Stimulated activated CD4-positive, alpha-beta T cell treated with anti-CD3 and anti-CD28 coated beads, Interleukin-1b, Interleukin-23, amount 100 ng/mL, for 1 hour (primary cell): ENCODE measurements at places on chromosomes 7 and 10.

DNA sequence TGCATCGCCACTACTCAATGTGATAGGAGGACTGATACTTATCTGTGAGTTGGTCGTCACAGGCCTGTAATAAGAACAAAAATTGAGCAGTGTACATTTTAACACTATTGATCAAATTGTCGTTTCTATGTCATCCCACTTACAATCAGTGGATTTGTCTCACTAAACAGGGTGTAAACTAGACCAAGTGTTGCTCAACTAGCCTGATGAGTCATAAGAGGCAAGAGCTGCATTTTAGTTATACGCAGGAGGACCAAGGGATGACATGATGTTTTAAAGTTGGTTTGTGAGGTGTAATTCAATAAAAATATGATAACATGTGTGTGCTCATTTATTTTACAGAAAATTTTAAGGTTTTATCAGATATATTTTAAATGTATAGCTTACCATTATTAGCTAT lies 1239.2 kb downstream of the REEP3 start:
- no peak for DNase-seq

- DNase-seq: no peak
Observed at GRCh38 chr10:47016564-47016963, 105.3 kb downstream of the PTPN20 start.

DNA sequence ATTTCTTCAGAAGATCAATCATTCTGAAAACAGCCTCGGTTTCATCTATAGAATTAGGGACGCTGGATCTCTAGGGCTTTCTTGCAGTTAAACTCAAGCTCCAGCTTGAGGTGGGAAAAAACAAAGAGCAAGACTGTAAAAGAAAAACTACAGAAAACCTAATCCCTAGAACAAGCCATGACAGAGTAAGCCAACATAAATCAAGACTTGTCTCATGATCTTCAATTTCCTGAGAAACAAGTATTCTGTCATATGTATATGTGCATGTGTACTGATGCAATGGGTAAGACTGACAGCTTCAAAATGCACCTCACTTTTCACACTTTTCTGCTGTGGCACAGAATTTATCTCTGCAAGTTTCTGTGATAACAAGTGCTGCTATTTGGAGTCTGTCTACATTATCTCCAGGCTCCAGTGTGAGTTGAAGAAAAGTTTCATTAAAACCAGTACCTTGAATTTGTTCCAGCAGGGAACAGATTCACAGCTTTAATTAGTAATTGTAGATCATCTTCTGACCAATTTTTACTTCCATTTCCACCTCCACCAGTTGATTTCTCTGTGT lies 19.2 kb downstream of the PMPCB start:
- DNase-seq: no peak

GRCh38 chr10:35564341-35564968 lies 40.7 kb upstream of the GJD4 start:
- no peak for DNase-seq

DNA sequence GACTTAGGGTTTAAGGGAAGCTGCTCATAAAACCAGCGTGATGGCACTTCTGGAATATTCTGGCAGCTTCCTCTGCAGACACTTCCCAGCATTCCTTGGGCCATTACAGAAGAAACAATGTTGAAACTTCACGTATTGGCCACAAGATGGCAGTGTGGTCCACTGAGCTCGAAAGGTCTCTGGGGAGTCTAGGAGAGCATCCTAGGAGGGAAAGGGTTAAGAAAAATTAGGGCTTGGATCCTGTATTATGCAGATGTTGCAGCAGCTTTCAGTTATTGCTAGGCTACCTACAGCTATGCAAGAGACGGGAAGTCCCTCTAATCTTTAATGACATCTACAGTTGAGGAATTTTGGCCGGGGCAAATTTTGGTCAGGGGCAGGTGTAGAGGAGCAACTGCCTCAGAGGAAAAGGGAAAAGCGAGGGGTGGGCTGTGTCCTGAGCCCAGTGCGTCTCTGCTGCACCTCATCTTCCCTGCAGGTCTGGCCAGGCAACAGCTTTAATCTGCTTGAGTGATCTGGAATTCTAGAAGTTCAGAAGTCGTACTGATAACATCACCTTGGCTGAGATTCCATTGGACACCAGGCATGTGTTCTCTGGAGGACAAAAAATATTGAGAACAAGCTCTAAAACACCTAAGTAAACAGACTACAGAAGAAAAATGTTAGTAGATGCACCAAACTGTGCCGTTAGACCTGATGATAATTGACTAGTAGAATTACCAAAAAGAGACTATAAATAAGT lies 220.8 kb upstream of the PRSS58 start:
- DNase-seq: no peak

- DNase-seq: no peak
Observed at GRCh38 chr10:33477291-33478088, 143.0 kb upstream of the NRP1 start.

DNA sequence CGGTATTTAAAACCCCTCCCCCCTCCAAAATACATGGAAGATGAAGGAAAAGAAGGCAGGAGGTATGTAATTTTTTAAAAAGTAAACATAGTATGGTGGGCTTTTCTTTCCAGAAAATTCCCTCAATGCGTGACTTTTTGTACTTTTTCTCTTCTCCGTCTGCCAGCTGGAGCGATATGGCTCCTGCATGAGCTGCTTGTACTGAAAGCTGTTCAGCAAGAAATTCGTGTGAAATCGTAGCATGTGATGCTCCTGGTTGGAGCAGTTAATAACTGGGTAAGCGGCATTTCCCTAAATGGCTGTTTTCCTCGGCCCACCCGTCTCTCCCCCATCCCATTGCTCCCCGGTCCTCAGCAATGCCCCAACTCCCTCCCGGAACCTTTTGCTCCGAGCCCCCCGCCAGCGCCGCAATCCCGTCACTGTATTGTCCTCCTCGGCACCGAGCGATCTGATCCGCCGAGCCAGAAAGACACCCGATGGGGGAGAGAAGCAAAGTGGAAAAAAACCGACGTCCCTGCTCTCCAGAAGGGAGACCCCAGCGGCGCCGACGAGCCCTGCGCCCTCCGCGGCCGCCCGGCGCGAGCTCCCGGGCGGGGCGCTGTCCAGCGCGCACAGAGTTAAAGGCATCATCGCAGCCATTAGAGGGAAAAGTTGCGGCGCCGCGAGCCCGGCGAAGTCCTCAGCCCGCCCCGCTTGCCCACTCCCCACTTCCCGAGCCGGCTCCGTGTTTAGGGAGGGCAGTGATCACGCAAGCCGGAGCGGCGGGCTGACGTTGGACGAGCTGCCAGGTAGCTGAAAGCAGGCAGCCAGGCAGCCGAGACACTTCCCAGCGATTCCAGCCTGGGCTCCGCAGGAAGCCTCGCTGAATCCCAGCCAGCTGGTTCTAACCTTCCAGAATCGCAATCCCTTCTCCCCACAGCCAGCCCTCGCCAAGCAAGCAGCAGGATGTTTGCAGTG lies at the start of gene VSTM2A:
VSTM2A (plus strand) TSS at position 707 of the 957 bp plus-strand sequence. CDS start 356 bp downstream, outside the sequence.
- no peak for DNase-seq

GRCh38 chr10:124719213-124719851 lies 24.8 kb downstream of the FAM53B start:
- peak; percentile 36 for DNase-seq

DNA sequence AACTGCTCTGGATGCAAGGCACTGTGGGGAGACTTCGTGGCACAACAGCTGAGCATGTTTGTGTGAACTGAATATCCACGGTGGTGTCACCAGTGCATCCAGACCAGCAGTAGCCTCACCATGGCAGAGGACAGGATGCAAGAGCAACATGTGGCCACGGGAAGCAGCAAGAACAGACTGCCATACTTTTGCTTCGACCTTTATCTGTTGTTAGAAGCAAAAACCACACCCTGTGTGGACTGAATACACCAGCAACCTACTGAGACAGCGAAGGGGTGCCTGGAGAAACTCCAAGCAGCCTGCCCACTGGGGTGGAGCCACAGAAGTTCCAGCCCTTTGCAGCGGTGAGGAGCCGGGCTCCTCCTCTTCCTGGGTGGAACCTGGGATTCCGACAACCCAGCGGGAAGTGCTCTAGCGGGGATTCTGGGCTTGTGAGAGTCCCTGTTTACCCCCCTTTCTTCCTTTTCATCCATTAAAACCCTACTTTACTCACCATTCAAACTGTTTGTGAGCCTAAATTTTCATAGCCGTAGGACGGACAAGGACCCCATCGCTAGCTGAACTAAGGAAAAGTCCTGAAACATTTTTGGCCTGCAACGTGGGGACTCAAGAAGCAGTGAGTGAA lies 584.9 kb downstream of the GRM8 start:
- no peak for DNase-seq
